ENCODE measurements at places on chromosomes 1 and 21.

- no peak for DNase-seq
Observed at GRCh38 chr1:239826211-239826610, 265.5 kb upstream of the FMN2 start.

DNA sequence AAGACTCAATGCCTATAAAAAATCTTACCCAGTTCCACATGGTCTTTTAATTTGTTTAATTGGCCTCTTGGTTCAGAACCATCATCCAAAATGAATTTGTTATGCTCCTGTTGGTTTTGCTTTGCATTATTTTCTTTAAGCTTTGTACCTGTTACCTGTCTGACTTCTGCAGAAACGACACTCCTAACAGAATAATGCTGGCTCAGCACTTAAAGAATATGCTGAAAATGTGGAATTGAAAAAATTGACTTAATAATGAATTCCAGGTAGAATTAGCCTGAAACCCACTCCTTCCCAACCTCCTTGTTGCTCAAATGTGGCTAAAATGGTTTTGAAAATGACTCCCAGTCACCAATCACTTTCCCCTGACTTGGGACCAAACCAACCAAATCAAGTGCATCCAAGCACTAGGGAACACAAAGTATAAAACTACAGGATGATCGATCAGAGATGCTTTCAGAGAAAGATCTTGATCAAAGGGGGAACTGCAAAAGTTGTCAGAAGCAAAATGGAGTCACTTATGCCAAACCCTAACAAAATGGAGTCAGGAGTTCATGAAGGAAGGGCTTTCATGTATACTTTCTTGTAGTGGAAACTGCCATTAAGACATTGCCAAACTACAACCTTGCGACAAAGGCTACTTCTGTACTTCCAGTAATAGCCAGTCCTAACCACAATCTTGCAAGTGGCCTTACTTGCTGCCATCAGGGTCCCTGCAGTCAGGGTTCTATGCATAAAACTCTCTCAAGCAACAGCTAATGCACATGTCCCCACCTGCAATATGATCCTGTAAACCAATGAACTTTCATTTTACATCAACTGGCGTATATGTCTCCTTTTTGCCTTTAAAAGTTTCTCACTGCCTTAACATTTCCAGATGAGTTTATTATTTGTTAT lies 5.4 kb downstream of the GBP7 start:
- DNase-seq = no peak

DNA sequence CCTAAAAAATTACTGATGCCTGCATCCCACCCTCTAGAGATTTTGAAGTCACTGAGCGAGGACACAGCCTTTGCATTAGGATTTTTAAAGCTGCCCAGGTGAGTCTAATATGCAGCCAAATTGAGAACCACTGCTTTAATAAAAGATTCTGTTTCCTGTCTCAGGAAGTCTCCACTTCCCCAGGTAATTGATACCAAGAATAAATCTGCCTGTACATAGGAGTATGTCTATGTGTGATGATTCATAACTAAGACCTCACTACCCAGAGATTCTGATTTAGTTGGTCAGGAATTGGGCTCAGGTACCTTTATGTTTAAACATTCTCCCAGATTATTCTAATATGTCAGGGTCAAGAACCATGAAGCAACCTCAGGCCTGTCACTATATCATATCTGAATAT lies 108.8 kb upstream of the ARTN start:
- no peak for DNase-seq

- no peak for DNase-seq
Observed at GRCh38 chr1:67627336-67627735, 57.7 kb upstream of the GADD45A start.

DNA sequence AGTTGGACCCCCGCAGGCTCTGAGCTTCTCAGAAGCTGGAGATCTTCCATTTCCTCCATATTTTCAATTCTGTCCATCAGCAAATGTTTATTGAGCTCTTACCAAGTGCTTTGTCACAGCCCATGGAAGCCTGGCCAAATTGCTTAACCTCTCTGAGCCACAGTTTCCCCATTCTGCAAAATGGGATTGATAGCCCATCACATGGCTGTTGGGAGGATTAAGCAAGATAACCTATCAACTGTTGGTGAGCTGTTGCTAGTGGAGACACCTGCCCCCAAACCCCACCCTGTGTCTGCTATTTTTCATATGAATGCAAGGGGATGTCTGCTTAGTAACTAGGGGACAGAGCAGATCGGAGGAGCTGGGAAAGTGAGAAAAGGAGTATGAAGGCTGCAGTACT lies 38.3 kb downstream of the CD34 start:
- no peak for DNase-seq

- peak; percentile 41 for DNase-seq
Observed at GRCh38 chr1:27658951-27659496, 13.0 kb downstream of the IFI6 start.

DNA sequence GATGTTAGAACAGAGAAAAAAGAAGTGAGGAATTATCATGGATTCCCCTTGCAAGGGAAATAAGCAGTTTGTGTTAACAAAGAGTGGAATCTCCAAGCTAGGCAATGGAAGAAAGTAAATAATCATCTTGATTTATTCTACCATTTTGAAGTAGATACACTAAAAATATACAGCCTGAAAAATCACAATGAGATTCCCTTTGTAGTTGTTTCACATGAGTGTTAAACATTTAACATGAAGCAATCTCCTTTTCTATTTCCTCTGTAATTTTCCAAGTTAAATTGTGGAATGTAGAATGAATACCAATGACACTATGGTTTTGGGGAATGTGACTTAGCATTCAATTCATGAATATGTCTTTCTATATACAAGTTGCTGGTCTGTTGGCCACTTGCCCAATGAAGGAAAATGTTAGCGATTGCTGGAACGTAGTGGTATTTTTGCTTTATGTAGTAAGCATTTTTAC lies 5.7 kb downstream of the TGFB2 start:
- no peak for DNase-seq

DNA sequence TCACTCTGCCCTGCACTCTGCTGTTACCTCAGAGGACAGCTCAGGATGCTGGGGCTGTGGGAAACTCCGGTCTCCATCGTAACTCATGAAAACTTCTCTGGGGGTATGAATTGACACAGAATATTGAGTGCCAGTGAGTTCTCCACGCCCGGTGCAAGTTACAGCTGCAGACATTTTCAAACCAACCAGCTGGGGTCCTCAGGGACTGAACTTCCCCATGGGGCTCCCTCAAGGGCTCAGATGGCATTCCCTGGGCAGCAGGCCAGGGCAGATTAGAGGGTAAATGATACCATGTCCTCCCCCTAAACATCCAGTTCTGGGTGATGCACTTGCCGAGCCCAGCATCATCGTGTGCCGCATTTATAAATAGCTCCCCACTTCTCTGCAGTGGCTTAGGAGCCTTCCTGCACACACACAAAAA lies 27.8 kb upstream of the CCSAP start:
- no peak for DNase-seq

DNA sequence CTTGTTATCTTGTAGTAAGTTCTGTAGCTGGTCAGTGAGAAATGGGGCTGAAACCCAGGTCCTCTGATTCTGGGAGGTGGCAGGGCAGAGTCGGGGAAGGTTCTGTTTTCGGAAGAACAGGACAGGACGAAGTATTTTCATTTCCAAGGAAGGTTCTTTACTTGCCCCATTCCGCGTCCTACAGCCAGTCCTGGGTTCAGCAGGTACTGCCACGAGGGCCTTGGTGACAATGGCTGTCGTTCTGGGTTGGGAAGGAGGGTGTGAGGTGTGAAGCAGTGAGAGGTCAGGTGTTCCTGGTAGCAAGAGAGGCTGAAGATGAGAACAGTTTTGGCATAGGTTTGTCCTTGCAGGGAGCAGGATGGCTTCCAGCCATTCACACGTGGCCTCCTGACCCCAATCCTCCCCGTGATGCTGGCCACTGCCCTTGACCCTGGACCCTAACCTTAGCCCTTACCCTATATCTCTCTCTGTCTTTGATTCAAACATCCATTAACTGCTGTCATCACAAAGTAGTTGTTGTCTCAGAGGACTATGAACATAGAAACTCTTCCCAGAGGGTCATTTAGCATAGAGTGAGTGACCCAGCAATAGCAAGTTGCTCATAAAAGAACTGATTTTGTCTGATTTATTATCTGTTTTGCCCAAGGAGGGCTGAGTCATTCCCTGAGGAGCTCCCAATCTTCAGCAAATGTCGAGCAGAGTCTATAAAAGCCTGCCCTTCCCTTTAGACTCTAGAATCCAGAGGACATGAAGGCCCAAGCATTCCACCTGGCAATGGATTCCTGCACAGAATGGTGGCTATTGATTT lies 25.0 kb downstream of the VASH2 start:
- no peak for DNase-seq

GRCh38 chr1:181608948-181609347 lies 125.6 kb downstream of the CACNA1E start:
- DNase-seq = no peak

DNA sequence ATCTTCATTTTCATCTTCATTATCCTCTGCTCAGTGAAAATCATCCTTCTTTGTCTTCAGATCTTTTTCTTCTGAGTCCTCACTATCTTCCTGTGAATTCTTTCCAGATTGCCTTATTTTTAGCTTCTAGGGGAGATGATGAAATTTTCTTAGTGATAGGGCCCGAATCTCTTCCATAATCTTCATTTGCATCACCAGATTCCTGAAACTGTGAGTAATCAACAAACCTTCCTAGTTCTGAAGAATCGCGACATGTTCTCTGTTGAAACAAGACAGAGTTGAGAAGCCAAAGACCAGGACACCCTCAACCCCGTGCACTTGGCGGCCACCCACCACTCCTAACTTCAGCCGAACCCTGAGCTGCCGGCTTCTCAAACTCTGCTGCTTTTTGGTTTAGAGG lies 92.8 kb upstream of the CDC42BPA start:
- DNase-seq = no peak

DNA sequence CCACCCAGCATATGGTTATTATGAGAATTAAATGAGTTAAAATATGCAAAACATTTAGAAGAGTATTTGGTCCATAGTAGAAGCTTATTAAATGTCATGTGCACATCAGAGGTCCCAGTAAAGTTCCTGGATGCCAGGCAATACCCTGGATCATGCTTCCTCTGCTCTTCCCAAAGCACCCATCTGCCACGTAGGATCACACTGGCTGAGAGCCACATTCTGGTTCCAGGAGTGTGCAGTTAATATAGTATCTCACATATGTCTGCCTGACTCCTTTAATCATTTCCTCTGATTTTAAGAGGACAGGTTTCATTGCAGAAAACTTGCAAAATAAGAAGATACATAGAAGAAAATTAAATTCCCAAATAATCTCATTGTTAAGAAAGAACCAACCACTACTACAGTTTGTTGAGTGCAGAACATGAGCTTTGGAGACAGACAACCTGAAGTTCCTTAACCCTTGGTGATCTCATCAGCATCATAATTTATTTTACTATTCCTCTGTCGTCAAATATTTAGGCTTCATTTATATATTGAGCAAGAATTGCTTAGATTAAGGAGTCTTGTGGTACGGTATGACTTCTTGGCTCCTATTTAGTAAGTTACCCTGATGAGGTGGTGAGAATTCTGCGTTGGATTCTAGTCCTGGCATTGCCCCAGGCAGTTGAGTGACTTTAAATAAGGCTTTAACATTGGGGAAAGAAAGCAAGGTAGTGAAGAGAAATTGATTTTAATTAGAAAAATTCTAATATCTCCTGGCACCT lies 12.3 kb downstream of the SGIP1 start:
- DNase-seq = no peak

DNA sequence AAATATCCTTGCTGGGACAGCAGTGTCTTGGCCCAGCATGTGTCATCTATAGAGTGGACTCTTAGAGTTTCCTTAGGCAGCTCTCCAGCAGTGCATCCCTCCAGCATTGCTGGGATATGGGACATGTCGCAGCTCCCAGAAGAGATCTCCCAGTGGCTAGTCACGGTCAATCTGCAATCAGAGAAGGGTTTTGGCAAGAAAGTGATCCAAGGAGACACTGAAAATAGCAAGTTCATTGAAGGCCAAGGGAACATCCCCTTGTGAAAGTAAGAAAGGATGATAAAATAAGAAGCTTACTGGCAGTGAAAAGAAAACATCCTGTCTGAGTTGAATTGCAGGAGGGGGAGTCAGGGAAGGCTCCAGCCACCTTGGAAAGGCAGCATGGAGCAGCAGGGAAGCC lies 19.3 kb upstream of the NPL start:
- DNase-seq = no peak

DNA sequence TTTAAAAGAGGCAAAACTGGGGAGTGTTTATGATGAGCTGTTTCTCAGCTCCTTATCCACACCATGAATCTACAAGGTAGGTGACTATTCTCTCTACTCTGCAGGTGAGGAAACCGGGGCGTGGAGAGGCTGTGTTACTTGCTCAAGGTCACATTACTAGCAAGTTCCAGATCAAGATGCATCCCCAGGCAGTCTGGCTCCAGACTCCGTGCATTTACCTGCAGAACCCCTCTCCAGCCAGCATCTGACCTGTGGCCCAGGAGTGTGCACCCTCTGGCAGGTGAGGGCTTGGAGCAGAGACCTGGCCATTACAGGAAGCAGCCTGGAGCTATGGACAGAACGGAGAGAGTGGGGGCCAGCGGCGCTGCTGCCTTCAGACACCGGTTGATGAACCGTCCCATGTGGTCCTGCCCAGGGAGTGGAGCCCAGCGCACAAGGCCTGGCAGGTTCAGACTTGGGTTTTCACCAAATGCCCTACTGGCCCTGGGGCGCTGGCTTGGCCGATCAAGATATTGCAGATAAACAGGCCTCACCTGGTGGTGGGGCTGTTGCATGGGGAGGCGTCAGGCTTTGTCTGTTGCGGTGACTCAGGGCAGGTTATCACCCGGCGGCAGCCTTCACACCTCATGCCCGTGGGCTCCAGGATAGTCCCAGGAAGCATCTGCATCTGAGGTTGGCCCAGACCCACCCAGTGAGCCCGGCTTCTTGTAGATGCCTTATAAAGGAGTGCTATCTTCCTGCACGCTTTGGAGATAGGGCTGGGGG lies 29.2 kb upstream of the WNT4 start:
- DNase-seq = no peak

- no peak for DNase-seq
Observed at GRCh38 chr21:31801551-31802219, 69.8 kb upstream of the SCAF4 start.

- no peak for DNase-seq
Observed at GRCh38 chr1:58436615-58437297, 109.8 kb downstream of the OMA1 start.

- DNase-seq = no peak
Observed at GRCh38 chr1:69455718-69456117, 112.0 kb upstream of the LRRC7 start.

DNA sequence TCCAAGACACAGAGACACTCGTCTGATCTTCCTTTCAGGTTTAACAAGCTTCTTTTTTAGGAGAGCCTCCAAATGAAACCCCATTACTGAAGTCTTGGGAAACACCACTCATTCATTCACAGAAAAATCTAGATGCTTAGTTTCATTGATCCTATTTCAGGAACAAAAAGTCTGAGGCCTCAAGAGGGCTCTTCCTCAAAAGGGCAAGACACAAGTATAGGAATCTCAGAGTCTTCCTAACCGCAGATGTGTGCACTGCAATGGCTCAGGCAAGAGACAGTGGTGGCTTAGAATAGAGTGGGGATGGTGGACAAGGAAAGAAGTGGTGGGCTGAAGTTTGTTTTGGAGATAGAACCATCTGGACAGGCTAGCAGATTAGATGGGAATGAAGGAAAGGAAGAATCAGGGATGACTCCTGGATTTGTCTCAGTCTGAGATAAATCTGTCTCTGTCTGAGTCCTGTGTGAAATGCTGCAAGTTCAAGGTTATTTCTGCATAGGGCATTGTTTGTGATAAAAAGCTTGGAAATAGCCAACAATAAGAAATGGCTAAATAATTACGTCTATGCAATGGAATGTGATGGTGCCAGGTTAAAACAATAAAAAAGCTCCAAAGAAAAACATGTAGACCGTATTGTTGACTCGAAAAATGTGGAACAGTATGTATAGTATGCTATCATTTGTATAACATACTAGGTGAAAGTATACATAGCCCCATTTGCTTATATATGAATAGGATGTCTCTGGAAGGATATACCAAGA lies 8.9 kb upstream of the CTSE start:
- DNase-seq = no peak

Data from stimulated activated naive CD4-positive, alpha-beta T cell treated with Interleukin-2 at 50 U/mL for 16 hours (primary cell).